ENCODE measurements at places on chromosomes 7 and 10. TPM values are rescaled to one million over a fixed set of nuclear protein-coding genes. Genes with fewer than 3 reads are reported as not detected.

The CCDC172 gene
- total RNA-seq, result not detected

The ST8SIA6 gene
- total RNA-seq, result 0.24 TPM

The LAMTOR4 gene
- 73.2 TPM for total RNA-seq

The SPDYE16 gene
- not detected for total RNA-seq

DNA sequence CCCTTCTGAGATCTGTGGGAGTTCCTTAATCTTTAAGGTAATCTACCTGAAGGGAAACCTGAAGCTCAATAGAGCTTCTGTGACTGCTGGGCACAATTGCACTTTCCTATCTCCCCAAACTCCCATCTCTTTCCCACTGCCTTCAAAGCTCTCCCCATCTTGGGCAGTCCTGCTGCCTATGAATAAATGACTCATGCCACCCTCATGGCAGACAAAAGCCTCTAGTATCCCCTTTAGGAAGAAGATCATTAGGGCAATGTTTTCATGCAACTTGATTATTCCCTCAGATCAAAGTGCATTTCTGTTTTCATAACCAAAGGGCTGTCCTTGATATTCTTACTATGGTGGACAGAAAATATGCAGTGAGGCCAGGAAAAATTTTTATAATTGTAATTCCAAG, 704.9 kb upstream of the LRRN3 start:
- no peak overlapping the region for H3K27ac ChIP-seq
- DNase-seq, result no peak
- no peaks in the 10 kb centered on the region for H3K36me3 ChIP-seq
- peaks cover 17% of the 10 kb centered on the region for H3K4me1 ChIP-seq

GRCh38 chr10:83357004-83357403, 782.3 kb upstream of the GHITM start:
- H3K27ac ChIP-seq, result no peak overlapping the region
- no peak for DNase-seq
- peaks cover 6% of the 10 kb centered on the region for H3K36me3 ChIP-seq
- H3K4me1 ChIP-seq, result no peaks in the 10 kb centered on the region

DNA sequence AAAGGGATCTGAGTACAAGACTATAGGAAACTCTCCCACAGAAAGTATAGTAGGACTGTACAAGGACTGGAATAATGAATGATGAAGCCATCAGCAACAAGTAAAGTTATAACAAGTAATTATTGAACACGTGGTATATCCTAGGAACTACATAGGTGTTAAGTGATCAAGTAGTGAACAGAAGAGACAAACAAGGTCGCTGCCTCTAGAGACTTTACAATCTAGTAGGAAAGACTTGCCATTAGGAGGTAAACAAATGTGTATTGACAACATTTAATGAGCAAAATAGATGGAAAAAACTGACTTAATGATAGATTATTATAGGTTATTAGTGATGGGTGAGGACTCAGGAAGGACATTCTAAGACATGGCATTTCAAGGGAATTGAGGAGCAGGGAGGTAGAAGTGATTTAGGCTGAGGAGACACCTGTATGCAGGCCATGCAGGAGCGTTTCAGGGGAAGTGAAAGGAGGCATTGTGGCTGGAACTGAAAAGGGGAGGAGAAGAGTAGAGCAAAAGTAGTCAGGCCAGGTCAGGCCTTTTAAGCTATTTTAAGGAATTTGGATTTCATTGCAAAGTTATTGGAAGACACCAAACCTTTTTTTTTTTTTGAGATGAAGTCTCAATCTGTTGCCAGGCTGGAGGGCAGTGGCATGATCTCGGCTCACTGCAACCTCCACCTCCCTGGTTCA, 8.5 kb upstream of the GLCCI1 start:
- no peak for DNase-seq
- no peaks in the 10 kb centered on the region for H3K36me3 ChIP-seq
- H3K27me3 ChIP-seq, result no peaks in the 10 kb centered on the region
- H3K4me1 ChIP-seq, result peaks cover 23% of the 10 kb centered on the region
- H3K27ac ChIP-seq, result no peak overlapping the region
- no peak overlapping the region for H3K4me3 ChIP-seq

GRCh38 chr7:107559864-107560263, 3.9 kb downstream of the COG5 start:
- H3K27ac ChIP-seq, result peak overlapping the region; percentile 83
- peaks cover 53% of the 10 kb centered on the region for H3K4me1 ChIP-seq
- DNase-seq, result no peak
- peak overlapping the region; percentile 10 for H3K4me3 ChIP-seq
- H3K27me3 ChIP-seq, result no peaks in the 10 kb centered on the region

DNA sequence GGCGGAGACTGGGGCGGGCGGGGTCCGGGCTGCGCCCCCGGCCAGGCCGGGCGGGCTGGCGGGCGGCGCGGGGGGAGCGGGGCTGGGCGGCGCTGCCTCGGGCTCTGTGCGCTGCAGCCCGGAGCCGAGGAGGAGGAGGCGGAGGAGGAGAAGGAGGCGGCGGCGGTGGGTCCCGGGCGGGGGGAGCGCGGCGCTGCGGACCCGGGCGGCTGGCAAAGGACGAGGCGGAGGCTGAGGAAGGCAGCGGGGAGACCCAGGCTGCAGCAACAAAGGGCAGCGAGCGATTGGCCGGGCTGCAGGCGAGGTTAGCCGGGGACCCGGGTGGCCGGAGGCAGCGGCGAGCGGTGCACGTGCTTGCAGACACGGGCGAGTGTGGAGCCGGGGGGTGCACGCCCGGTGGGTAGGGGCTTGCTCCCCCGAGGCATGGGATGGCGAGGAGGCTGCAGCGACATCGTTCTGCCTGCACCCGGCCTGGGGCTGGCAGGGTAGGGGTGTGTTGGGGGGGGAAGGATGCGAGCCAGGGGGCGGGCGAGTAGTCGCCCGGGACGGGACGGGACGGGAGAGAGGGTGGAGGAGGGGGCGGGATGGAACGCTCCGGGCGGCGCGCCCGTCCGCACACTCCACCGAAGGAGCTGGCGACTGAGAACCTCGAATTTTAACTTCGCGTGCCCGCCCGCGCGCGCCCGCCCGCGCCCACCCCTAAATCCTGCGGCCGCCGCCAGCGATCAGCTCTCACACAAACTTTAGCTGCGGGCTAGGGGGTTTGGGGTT, 844 bp upstream of the KAT6B start:
- H3K4me3 ChIP-seq, result peak overlapping the region; percentile 77
- DNase-seq, result peak; percentile 94
- no peaks in the 10 kb centered on the region for H3K27me3 ChIP-seq
- H3K27ac ChIP-seq, result peak overlapping the region; percentile 51
- H3K36me3 ChIP-seq, result no peaks in the 10 kb centered on the region

DNA sequence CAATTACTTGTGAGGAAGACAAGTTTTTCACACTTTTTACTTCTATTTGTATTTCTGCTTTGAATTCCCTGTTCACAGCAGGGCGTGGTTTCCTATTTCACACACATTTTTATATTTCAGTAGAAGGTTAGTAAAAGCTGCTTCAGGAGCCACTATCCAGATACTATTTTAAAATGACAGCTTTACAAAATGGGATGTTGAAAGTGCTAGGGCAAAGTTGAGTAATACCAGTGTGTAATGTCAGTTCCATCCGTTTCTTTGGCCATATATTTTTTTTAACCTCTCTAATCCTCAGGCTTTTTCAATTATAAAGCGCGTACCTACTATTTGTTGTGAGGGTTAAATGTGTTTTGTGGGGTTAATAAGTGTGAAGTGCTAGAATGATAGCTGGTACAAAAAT, 276.6 kb downstream of the GPR158 start:
- no peak for DNase-seq
- no peak overlapping the region for H3K4me3 ChIP-seq
- no peaks in the 10 kb centered on the region for H3K4me1 ChIP-seq
- H3K27me3 ChIP-seq, result no peaks in the 10 kb centered on the region

DNA sequence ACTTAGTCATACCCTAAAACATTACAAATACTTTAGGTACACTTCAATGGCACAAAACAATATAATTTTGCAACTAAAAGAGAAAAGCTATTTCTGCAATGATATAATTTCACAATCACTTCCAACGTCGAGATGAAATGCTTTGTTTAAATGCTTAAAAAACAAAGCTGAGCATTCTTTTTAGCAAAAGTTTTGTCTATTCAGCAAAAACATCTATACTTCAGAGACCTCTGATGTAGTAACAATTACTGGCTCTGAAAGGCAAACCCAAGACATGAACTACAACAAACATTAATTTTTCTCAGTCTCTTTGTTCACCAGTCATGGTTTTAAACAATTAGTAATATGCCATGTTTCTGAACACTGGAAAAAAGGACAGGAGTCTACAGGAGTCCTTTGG, 16.4 kb downstream of the OAT start:
- H3K27ac ChIP-seq, result no peak overlapping the region
- H3K27me3 ChIP-seq, result no peaks in the 10 kb centered on the region
- H3K4me3 ChIP-seq, result no peak overlapping the region
- peaks cover 54% of the 10 kb centered on the region for H3K36me3 ChIP-seq
- H3K4me1 ChIP-seq, result peaks cover 2% of the 10 kb centered on the region
- no peak for DNase-seq

DNA sequence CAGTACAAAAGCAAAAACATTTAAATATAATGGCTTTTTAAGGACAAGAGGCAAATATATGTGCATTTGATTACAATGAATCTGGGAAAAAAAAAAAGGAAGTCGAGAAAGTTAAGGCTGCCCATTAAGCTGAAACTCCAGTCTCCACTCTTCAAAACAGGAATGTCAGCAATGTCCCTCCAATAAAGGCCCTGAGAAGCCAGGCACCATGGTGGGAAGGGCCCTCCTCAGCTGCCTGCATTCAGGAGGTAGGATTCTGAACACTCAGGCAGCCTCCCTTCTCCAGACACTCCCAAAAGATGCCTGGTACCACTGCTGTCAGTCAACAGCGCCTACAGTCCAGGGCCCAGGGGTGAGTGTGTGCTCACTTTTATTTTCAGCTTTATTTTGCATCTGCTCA, 121.3 kb upstream of the MGMT start:
- no peaks in the 10 kb centered on the region for H3K36me3 ChIP-seq
- no peak overlapping the region for H3K27ac ChIP-seq
- no peaks in the 10 kb centered on the region for H3K4me1 ChIP-seq
- peaks cover 2% of the 10 kb centered on the region for H3K27me3 ChIP-seq
- H3K4me3 ChIP-seq, result no peak overlapping the region

- H3K4me3 ChIP-seq, result no peak overlapping the region
- DNase-seq, result no peak
- H3K36me3 ChIP-seq, result no peaks in the 10 kb centered on the region
- H3K27ac ChIP-seq, result no peak overlapping the region
- no peaks in the 10 kb centered on the region for H3K27me3 ChIP-seq
- peaks cover 3% of the 10 kb centered on the region for H3K4me1 ChIP-seq
Observed at GRCh38 chr10:29185050-29185449, 103.8 kb upstream of the LYZL1 start.
